DMS153 (cell line): ENCODE measurements at places on chromosomes 13 and 19.

DNA sequence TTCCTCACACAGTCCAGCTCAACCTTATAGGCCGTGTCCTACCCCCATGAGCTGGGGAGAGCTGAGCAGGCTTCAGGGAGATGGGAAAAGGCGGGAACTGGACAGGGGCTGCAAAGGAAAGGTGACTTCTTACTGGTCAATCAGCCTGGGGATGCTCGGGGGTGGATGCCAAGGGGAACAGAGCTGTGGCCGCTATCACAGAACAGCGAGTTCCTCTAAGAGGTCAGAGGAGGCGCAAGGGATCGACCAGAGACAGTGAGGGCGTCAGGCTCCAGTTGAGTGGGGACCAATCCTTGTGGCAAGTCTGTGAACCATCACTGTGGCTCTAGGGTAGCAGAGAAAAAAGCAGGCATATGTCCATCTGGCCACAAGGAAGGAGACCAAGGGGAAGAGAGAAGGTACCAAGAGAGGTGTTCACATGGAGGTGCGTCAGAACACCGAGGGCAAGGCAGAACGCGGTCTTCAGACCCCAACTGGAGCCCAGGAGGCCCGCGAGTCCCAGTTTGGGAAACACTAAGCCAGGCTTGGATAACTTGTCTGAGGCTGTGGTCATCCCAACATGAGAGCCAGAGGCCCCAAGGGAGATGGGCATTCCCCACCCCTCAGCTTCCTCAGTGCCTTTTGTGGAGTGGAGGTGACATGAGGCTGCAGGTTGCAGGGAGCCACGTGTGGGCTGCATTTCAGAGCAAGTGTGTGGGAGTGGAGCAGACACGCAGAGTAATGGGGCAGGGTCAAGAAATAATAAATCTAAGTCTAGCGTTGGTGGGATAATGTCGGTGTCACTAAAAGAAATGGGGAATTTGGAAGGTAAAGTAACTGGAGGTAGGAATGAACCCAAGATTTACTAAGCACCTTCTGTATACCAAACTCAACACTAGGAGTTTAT, 3.9 kb downstream of the F10 start:
- no peak for DNase-seq

- no peak for DNase-seq
Measured at GRCh38 chr13:70183041-70183440, 74.8 kb upstream of the KLHL1 start.

DNA sequence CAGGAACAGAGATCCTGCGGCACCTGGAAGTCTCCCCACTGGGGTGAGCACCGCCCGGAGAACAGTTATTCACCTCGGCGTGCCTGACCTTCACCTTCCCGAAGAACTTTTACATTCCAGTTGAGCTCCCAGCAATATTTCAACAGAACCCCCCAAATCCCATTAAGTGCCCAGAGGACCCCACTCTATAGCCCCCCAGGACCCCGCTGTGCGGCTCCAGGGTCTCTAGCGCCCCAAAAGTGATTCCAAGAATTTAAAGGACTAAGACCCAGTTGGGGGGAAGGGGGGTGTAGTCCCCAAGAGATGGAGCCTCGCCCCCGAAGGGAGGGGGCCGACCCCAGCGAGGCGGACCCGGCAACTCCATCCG, 480 bp downstream of the GPR108 start:
- DNase-seq: no peak

GRCh38 chr13:50094615-50095293, 79.5 kb downstream of the KCNRG start:
- no peak for DNase-seq

GRCh38 chr13:24650161-24650560, 30.0 kb upstream of the ATP12A start:
- no peak for DNase-seq
